ENCODE measurements at places on chromosomes 1 and 21.
A peak's percentile ranks its signal among the peaks of the same experiment; 100 is the strongest.

DNA sequence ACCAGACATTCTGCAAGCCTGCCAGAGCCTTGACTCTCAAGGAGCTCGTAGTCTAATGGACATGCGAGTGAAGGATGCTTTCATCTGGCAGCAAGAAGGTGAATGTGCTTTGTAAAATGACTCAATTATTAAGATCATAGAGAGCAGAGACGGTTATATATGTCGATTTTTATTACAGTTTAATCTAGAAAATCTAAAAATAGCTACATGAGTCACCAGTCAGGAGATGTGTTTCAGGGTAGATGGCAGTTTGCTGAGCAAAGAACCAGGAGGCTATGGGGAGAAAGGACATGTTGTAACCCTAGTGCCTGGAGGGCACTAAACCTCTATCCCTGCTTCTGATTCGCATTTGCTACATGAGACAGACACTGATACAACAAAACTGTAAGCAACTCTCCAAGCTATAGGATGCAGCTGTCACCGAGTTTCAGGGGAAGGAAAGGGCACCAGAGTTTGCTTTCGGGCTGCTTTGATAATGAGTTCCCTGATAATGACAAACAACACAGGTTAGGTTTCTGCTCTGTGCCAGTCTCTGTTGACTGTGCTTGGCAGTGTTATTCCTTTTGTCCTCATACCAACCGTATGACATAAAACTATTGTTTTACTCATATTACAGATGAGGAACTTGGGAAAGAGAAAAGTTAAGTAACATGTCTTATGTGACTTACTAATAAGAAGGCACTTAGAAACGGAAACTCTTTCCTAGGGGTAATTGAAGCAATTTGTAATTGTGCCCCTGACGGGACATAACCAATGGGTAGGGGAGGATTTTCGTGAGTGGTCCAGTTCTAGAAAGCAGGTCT lies 43.2 kb downstream of the C1orf198 start:
- no peak for DNase-seq

GRCh38 chr1:207268337-207268736 lies 53.1 kb upstream of the CD55 start:
- no peak for DNase-seq

DNA sequence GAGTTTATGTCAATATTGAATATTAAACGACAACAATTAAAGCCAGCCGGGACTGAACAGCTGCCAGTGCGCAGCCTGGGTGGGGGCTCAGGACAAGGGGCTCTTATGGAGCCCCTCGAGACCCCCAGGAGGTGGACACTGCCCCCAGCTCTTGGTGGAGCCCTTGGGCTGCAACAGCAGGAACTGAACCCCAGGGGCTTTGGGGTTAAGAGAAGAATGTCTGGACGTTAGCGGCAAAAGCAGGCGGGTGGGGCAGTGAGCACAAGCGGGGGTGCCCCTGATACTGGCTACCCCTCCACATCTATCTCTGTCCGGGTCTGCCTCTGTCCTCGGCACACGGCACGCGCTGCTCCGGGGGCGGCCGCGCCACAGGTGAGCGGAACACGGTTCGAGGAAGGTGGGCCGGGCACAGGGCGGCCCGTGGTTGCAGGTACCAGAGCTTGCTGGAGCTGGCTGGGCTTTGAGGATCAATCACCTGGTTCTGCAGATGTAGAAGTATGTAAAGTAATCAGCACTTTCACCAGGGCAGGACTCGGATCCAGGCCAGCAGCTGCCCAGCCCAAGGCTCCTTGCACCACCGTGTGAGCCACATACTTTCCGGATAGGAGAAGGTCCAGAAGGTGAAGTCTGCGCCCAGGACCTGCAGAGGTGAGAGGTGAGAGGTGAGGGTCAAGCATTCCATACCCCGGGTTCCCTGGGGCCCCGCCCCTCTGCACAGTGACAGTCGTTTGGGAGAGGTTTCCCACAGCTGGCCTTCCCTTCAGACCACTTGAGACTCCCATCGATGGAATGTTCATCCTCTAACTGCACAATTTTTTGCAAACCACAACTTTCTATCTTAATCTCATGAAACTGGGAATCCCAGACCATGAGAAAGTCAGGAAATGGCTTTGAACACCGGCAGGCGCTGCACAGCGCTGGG lies 12.4 kb upstream of the POFUT2 start:
- DNase-seq, result no peak

DNA sequence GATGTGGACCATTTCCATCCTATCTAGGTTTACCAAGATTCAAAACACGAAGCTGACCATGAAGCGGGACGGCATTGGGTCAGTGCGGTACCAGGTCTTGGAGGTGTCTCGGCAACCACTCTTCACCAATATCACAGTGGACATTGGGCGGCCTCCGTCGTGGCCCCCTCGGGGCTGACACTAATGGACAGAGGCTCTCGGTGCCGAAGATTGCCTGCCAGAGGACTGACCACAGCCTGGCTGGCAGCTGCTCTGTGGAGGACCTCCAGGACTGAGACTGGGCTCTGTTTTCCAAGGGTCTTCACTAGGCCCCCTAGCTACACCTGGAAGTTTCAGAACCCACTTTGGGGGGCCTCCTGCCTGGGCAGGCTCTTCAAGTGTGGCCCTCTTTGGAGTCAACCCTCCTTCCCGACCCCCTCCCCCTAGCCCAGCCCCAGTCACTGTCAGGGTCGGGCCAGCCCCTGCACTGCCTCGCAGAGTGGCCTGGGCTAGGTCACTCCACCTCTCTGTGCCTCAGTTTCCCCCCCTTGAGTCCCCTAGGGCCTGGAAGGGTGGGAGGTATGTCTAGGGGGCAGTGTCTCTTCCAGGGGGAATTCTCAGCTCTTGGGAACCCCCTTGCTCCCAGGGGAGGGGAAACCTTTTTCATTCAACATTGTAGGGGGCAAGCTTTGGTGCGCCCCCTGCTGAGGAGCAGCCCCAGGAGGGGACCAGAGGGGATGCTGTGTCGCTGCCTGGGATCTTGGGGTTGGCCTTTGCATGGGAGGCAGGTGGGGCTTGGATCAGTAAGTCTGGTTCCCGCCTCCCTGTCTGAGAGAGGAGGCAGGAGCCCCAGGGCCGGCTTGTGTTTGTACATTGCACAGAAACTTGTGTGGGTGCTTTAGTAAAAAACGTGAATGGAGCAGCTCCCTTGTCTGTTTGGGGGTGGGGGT lies 864 bp upstream of the CCDC24 start:
- DNase-seq, result no peak

GRCh38 chr1:97007840-97008604 lies 286.4 kb downstream of the PTBP2 start:
- no peak for DNase-seq

- peak; percentile 30 for DNase-seq
These were observed 2.0 kb downstream of the PRMT6 start for GRCh38 chr1:107058245-107059032.

DNA sequence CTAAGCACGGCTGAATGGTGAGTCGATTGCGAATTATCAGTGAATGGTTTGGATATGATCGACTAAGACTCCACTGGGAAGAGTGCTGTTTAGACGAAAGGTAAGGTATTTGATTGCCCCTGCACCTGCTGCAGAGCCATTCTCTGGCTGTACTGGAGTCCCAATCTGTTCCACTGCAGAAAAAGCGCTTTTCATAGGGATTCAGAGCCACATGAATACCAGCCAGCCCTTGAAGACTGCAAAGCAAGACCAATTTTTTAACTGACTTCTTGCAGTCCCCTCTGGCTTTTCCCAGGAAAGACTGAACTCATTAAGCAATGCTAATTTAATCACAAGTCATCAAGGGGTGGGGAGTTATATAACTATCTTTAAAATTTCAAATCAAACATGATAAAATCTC lies 1.3 kb downstream of the GREM2 start:
- DNase-seq, result no peak

- DNase-seq, result no peak
These were observed 202.8 kb downstream of the RRAGC start for GRCh38 chr1:38656726-38657125.

DNA sequence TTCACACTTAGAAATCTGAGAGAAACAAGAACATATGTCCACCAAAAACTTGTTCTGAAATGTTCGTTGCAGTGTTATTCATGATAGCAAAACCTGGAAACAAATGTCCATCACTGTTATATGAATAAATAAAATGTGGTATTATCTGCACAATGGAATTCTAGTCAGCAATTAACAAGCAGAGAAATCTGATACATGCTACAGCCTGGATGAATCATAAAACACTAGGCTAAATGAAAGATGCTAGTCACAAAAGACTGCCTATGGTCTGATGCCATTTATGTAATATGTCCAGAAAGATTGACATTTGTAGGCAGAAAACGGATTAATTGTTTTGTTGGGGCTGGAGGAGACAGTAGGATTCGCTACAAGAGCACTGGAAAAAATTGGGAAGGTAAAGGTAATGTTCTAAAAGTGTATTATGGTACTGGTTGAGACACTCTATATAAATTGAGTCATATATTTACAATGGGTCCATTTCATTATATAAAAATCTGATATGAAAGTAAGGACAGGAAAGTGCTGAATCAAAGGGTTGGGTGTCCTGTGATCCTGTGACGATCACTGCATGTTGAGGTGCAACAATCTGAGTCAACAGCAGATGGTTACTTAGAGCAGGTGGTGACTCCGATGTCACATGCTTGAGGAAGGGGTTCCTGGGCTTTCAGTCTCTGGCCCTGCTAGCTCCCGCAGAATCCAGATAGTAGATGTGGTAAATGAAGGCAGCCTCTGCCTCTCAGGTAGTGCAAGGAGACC lies 102.1 kb upstream of the NBPF4 start:
- no peak for DNase-seq

- peak; percentile 53 for DNase-seq
These were observed 1.5 kb downstream of the UBE2G2 start for GRCh38 chr21:44800103-44800502.

GRCh38 chr1:222644636-222644980 lies 26.7 kb downstream of the MIA3 start:
- DNase-seq, result no peak

DNA sequence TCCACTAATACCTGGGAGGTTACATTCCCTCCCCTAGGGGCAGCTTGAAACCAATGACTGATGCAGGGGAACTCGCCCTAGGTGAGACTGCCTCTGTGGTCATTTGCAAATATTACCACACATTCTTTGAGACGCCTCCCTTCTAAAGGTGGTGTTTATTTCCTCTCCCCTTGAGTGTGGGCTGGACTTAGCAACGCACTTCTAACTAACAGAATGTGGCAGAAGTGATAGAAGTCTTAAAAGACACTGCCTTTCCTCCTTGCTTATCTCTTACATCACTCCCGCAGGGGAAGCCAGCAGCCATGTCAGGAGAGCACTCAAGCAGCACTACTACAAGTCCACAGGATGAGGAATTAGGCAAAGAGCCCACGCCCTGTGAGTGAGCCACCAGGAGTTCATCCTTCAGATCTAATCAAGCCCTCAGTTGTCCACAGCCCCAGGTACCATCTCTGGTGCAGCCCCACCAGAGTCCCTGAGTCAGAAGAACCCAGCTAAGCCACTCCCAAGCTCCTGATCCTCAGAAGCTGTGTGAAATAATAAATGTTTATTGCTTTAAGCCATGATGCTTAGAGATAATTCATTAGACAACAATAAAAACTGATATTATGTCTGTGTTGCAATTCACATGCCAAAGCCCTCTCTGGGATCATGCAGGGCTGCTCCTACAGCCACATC lies 14.8 kb upstream of the MATN1 start:
- DNase-seq, result no peak

- DNase-seq, result no peak
These were observed 497.2 kb upstream of the DEPDC1 start for GRCh38 chr1:68994096-68994495.

- DNase-seq, result peak; percentile 63
These were observed 519 bp downstream of the ZNF496 start for GRCh38 chr1:247331172-247331524.

DNA sequence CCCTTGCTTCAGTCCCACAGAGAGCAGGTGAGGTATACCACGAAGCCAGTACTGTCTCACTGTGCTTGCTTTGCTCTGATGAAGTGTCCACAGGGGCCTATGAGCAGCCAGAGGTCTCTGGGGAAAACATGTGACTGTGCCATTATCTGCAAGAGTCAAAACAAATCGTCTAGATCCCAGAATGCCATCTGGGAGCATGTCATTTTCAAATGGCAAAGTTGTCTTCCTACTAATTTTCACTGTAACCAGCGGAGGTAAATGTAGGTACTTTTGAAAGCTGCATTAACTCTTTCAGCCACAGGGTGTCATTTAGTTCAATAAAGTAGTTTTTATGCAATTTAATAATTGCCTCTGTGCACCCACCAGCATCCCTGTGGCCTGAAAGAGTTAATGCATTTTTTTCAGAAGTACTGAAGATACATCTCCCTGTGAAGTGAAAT lies 173.6 kb upstream of the SGIP1 start:
- no peak for DNase-seq

DNA sequence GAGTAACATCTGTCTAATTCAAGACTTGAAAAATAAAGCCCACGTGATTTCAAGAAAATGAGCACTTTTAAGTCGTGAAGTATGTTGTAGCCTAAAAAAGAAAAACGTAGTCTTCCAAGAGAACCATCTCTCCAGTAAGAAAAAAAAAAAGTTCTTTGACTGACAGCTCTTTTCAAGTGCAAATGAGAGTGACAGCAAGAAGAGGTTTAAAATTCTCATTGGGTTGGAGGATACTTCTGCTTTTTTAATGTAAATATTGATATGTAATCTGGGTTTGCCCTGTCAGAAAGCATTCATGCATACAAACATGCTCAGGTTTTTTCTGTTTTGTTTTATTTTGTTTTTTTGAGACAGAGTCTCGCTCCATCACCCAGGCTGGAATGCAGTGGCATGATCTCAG lies 32.3 kb upstream of the PRDM2 start:
- DNase-seq, result no peak

DNA sequence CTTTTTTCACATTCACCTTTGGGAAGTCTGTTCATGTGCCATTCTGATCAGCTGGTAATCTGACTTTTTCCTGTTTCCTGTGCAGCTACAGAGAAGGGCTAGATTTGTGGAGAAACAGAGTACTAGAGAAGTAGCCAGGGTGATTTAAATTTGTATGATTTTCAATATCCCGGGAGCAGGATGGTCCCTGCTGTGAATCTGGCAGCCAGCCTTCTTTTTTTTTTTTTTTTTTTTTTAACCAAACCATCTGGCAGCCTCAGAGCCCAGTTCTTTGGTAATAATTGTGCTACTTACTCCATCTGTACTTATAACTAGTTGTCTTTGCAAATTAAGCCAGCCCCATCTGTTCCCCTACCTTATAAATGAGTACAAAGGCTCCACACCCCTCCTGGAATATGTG lies 248.6 kb upstream of the DEPDC1 start:
- peak; percentile 13 for DNase-seq

GRCh38 chr1:82401116-82401515 lies 600.4 kb downstream of the ADGRL2 start:
- no peak for DNase-seq

DNA sequence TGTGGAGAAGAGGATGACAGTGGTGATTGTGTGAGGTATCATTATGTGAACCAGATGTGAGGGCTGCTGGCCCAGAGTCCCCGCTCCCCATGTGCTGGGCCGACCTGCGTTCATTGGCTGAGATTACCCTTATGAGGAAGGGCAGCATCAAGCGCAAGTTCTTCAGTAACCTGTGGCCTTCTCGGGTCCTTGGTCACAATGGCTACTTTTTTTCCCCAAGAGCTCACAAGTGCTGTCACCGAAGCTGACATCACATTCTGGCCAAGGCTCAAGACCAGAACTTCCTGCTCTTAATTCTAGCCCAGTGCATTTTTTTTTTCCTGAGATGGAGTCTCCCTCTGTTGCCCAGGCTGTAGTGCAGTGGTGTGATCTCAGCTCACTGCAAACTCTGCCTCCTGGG lies 262.9 kb downstream of the RHOU start:
- DNase-seq, result no peak

- DNase-seq, result no peak
These were observed 120.5 kb downstream of the UBE2U start for GRCh38 chr1:64323882-64324281.

GRCh38 chr1:99659755-99660210 lies 13.9 kb downstream of the PALMD start:
- no peak for DNase-seq
